ENCODE measurements at places on chromosomes 7 and 10.

DNA sequence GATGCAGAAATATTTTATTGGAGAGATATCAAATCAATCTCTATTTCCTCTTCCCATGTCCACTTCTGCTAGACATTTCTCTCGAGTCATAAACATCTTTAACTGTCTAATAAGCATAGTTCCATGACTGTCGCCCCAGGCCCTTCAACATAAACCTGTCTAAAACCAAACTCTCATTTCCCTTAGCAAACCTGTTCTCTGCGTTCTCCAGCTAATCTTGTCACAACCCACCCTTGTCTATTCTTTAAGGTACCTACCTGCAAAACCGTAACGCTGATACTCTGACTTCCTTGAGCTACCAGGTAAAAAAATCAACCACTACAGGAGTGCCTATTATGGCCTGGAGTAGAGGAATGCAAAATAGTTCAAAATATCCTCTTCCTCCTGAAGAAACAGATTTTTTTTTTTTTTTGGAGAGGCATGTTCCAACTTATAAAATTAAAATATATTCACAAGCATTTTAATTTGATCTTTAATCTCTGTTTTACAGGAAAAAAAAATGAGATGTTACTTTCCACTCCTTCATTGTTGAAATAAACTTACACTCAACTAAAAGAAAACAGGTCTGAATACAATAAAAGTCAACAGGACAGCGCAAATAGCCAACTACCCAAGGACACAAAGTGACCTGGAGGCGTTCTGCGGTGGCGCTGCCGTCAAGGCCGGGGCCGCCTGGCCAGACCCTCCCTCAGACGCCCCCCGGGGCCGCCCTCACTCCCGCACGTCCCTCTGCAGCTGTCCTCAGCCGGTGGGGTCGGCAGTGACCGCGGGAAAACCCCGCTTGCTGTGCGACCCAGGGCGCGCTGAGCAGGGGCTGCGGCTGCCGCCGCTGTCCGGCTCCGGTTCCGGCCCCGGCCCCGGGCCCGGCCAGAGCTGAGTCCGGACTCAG, 765 bp downstream of the SLC25A40 start:
- no peak for DNase-seq

- DNase-seq: no peak
Observed at GRCh38 chr10:131429942-131430341, 118.4 kb upstream of the TCERG1L start.

- DNase-seq: no peak
Observed at GRCh38 chr10:117226813-117227451, 14.0 kb upstream of the SLC18A2 start.

DNA sequence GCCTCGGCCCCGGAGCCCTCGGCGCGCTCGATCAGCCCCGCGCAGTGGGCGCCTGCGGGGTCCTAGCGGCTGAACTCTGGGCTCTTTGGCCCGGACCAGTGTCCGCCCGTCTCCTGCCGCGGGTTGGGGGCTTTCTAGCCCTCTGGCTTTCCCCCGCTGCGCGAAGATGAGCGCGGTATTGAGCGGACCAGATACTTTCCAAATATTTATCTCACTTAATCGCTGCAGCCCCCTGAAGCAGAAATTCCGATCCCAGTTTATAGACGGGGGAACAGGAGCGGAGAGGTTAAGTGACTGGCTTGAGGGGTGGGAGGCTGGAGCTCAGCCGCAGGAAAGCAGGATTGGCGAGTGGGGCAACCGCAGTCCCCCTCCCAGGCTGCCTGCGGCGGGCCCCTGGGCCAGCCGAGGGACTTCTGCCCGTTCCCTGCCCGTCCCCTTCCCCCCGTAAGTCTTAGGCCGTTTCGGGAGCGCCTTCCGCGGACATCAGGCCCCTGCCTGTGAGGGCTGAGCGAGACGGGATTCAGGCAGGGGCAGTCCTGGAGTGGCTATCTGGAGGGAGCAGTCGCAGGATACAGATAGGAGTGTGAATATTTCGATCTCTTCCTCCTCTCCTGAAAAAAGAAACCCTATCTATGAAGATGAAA, 565 bp downstream of the STRIP2 start:
- DNase-seq: no peak

Measured in uterus (tissue), 4 donors.